ENCODE measurements at places on chromosomes 16 and 17.
A peak's percentile ranks its signal among the peaks of the same experiment; 100 is the strongest.

DNA sequence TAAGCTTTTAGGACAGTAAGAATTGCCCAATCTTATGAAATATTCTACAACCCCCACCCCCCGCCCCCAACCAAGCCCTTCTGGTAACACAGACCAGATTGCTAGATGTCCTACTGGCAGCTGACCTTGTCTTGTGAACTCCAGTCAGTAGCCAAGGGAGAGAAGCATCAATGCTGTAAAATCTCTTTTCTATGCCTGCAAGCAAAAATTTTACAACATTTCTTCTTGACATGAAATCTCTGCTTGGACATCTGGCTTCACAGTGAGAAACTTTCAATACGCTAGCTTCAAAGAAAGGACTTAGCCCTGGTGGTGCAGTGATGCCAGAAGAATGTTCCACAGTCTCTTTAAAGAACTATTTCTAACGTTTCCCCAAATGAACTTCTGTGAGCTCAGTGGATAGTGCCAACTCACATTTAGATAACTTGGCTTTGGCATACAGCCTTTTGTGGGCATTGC lies 169.3 kb upstream of the AXIN2 start:
- no peak for DNase-seq

- no peak for DNase-seq
Measured at GRCh38 chr16:66434619-66435430, 7.7 kb downstream of the BEAN1 start.

DNA sequence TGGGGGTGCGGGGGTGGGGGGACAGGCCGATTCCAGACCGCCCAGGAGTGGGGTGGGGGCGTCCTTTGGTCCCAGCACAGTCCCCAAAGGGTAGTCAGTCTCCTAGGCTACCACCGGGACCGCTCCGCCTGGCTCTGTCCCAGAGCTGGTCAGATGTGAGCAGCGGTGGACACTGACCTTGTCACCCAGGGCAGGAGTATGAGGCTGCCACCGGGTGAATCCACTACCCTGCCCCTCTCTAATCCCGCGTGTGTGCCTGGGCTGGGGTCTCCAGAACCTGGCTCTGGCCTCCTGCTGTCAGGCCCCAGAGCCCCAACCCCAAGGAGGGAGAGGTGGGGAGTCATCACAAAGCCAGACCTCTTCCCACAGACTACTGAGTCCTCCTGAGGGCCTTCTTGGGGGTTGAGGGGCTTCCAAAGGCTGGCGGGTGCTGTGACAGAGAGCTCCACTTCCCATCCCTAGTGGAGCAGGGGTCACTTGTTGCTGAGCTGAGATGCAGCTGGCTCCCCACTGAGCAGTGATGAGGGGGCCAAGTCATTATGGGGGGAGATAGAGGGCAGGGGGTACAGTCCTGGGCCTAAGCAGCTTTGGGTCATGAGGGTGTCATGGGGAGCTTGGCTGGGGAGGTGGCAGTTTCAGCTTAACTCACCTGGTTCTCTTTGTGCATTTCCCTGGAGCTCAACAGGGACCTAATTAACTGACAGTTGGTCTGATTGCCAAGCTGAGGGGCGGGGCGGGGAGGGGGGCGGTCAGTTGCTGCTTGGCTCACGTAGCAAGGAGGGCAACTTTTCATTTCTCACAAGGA lies 1.2 kb downstream of the PPP1R1B start:
- no peak for DNase-seq

DNA sequence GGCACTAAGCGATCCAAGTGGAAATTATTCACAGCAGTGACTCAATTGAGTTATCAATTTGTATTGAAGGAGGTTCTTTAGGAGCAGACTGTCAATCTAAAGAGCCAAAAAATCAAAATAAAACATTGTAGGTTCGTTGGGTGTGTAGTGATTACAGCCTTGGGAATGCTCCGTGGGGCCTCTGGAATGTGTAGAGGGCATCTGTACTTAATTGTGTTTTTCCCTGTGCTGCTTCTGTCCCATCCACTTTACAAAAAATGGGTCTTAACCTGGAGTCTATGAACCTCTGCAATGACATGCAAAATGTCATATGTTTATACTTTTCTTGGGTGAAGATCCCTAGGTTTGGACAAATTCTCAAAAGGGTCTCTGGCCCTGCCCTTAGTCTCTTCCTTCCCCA lies 215.1 kb downstream of the CCDC182 start:
- no peak for DNase-seq

DNA sequence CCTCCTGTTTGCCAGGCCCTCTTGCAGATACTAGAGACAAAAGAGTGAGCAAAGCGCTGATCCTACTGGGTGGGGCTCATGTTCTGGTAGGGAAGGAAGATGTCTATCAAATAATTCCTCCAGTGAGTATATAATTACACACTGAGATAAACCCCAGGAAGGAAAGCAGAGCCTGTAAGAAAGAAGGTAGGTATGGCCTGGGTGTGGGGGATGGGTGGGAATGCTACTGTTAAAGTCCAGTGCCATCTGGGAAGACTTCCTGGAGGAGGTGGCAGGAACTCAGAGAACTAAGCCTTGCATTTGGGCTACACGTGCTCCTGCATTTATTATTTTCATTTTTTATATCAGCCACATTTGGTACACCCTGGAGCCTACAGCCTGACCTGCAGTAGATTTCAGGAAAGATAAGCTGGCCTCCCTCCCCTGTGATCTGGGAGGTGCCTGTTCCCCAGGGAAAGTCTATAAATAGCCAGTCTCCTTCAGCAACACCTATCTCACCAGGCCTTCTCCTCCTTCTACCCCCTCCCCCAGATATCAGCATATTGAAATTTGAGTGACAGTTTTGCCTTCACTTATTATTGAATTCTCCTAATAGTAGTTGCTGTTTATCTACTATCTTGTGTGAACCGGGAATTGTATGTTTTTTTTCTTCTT lies 11.5 kb downstream of the ATP2C2 start:
- DNase-seq = no peak

DNA sequence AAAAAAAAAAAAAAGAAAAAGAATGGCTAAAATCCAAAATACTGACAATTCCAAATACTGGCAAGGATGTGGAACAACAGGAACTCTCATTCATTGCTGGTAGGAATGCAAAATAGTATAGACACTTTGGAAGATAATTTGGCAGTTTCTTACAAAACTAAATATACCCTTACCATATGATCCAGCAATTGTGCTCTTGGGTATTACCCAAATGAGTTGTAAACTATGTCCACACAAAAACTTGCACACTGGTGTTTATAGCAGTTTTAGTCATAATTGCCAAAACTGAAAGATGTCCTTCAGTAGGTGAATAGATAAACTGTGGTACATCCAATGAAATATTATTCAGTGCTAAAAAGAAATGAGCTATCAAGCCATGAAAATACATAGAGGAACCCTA lies 8.5 kb upstream of the MEIOC start:
- no peak for DNase-seq

DNA sequence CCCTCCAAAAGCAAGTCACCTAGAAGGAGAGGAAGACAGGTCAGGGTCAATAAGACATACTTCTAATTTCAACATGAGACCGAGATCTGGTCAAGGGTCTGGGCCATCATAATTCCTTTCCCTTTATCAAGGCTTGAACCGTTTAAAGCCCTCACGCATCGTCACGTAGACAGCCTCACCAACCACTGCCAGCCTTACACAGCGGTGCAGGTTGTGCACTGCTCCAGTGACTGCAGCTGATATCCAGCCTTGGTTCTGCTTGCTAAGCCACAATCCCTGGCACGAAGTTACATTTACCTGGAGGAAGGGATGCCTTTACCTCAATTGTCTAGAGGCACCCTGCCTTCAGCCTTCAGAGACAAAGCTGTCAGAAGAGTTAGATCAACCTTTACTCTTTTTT lies 85.1 kb downstream of the MYH11 start:
- DNase-seq = no peak

GRCh38 chr17:19686400-19687090 lies 29.8 kb downstream of the SLC47A2 start:
- DNase-seq = no peak

DNA sequence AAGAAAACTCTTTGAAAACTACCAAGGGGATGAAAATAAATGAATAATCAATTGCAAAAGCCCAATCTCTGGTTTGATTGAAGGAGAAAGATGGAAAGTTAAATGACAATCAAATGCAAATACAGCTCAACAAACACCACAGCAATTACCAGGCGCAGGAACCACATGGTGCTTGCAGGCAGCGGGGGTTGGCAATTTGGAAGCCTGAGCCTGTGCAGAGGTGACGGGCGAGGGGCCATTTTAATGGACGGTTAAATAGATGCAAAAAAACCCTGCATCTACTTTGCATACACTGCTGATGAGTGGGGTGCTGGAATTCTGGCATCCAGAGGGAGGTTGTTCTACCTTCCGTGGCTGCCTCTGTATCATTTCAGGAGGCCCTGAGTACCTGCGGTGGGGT lies 4.8 kb upstream of the SEZ6 start:
- no peak for DNase-seq

DNA sequence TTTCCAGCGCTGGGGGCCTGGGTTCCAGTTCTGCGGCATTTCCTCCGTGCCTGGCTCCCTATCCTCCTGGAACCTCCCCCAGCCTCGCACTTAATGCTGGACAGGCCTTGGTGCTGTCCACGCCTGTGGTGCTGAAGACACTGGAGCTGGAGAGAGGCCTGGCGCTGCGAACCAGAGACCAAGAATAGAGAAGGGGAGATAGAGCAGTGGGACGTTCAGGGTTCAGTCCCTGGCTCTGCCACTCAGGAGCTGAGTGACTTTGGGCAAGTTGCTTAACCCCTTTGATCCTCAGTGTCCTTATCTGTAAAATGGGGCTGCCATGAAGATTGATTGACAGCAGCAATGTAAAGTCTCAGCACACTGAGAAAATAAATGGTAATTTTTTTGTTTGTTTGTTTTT lies 11.9 kb downstream of the SBK1 start:
- DNase-seq = no peak

DNA sequence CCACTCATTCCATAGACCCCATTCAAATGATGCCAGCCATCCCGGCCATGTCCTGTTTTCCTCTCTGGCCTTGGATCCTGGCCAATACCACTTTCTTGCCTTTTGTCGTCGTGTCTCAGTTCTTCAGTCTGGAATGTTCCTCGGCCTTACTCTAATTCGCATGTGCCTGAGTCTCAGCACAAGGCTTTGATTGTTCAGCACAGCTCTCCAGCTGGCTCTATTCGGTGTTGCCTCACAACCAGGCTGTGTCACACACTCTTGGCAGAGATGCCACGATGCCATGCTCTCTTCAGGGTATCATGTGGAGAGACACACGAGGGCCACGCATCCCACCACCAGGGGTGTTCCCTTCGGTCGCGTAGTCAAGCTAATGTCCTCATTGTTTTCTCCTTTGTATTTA lies 1.8 kb upstream of the VPS4A start:
- no peak for DNase-seq

DNA sequence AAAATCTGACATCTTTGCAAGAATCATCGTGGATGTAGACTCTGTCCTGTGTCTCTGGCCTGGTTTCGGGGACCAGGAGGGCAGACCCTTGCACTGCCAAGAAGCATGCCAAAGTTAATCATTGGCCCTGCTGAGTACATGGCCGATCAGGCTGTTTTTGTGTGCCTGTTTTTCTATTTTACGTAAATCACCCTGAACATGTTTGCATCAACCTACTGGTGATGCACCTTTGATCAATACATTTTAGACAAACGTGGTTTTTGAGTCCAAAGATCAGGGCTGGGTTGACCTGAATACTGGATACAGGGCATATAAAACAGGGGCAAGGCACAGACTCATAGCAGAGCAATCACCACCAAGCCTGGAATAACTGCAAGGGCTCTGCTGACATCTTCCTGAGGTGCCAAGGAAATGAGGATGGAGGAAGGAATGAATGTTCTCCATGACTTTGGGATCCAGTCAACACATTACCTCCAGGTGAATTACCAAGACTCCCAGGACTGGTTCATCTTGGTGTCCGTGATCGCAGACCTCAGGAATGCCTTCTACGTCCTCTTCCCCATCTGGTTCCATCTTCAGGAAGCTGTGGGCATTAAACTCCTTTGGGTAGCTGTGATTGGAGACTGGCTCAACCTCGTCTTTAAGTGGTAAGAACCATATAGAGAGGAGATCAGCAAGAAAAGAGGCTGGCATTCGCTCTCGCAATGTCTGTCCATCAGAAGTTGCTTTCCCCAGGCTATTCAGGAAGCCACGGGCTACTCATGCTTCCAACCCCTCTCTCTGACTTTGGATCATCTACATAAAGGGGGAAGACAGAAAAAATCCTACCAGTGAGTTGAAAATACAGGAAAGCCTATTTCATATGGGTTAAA lies at the start of gene G6PC1:
Gene G6PC1 (plus strand): TSS at position 340 of the 872 bp plus-strand sequence. CDS start 78 bp downstream, at position 418.
- DNase-seq = no peak

- DNase-seq = peak; percentile 30
Measured at GRCh38 chr17:37488607-37489196, 989 bp upstream of the DUSP14 start.

GRCh38 chr17:29753845-29754439 lies 131.2 kb upstream of the CORO6 start:
- no peak for DNase-seq

GRCh38 chr16:89123001-89123830 lies 29.6 kb downstream of the ACSF3 start:
- no peak for DNase-seq

DNA sequence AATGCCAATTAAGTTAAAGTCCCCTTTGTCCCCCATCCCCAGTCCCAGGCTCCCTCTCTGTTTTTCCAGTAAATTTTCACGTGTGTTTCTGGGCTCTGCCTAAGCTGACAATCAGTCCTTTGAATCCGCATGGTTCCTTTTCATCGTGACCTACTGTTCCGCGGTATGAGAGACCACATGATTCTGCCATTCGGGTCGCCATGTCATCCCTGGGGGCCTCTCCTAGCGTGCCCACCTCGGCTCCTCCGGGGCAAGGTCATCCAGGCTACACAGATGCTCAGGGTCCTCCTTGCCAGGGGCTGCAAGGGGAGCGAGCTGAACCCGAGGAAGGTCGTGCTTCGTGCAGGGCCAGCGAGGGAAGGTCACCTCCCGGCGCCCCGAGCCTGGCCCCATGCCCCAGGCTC lies 157.6 kb downstream of the RAB11FIP4 start:
- DNase-seq = no peak

GRCh38 chr16:67676516-67676915 lies 9.9 kb downstream of the C16orf86 start:
- DNase-seq = no peak

GRCh38 chr17:35189291-35189690 lies 4.9 kb downstream of the SLC35G3 start:
- no peak for DNase-seq

- no peak for DNase-seq
Measured at GRCh38 chr16:9965079-9965478, 217.1 kb downstream of the GRIN2A start.

GRCh38 chr17:15397620-15398019 lies 56.2 kb upstream of the TEKT3 start:
- DNase-seq = no peak

- DNase-seq = no peak
Measured at GRCh38 chr17:44601973-44602372, 44.7 kb downstream of the FZD2 start.

DNA sequence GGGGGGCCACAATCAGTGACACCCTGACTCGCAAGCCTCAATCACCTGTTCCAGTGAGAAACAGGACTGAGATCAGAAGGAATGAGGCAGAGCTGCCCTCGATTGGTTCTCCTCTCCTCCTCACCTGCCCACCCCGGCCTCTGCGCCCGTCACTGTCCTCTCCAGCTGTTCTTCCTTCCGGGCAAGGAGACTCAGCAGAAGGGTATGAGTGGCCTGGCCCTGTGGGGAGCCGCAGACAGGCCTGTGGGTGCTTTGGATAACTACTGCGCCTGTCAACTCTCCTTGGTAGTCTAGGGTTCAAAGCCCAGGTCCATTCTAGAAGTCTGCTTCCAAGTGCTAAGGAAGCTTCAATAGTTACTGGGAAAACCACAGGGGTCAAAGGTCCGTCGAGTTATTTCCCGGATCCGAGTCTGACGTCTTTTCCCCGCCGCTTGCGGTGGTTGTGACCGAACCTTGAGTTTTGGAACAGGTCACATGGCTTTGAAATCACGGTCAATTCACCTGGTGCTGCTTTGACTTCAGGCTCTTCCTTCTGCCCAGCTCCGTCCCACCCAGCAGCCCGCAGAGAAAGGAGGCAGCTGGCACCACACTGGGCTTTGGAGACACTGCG lies 8.3 kb downstream of the CARD14 start:
- DNase-seq = no peak

Data from activated T-helper 1 cell treated with anti-CD3 and anti-CD28 coated beads, Interleukin-12 subunit alpha, Interleukin-12 subunit beta, Interleukin-2, Interleukin-4 antibody, amounts not matched to agents 30 ng/mL and 10 ng/mL and 1 ng/mL, durations not matched to agents 14 hours and 24 hours and 36 hours (primary cell).